ENCODE measurements at places on chromosomes 16 and 17.

GRCh38 chr17:6571452-6571781 lies 15.1 kb upstream of the PITPNM3 start:
- DNase-seq = no peak

- DNase-seq = no peak
Measured at GRCh38 chr16:30069611-30070462, 4.3 kb downstream of the ALDOA start.

DNA sequence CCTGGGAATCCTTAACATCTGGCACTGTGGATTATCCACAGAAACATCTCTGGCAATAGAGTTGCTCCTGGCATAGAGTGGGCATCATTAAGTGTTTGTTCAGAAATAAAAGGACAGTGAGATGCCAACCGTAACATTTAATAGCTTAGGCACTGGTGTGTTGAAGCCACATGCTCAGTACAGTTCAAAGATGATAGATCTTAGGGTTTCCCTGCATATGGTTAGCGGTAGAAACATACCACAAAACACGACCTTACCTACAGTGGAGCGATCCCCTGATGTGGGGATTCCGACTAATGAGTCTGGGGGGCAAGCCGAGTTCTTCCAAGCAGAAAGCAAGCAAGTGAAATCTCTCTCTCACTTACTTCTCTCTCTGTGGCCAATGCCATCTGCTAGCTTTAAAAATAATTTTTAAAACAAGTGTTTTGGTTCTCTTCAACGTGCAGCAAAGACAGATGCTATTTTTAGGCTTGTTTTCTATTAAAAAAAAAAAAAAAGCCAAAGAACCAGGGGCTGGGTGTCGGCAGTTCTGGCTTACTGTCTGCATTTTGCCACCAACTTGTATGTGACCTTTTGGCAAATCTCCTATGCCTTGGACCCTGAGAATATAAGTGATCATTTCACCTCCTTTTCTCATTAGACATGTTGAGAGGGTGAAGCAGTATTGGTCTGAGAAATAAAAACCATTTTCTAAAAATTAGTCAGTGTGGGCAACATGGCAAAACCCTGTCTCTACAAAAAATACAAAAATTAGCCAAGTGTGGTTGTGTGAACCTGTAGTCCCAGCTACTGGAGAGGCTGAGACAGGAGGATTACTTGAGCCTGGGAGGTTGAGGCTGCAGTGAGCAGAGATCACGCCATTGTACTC lies 89.2 kb upstream of the CACNG3 start:
- DNase-seq = no peak

DNA sequence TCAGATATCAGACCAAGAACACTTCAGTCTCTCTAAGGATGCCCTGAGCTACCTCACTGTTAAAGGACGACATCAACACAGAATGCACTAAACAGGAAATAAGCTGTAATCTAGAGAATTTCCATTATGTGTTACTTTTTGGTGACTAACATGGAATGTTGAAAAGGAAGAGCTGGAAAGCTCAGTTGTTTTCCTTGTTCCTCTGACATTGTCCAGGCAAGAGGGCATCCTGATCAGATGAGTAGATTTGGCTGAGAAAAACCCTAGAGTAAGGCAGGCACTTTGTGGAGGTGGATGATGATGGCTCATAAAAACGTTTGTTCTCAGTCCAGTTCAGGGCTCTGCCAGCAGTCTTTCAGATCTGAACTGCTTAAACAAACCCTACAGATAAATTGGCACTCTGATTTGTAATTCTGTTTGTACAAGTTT lies 34.0 kb downstream of the DGKE start:
- no peak for DNase-seq

GRCh38 chr16:49200223-49200820 lies 81.3 kb downstream of the CBLN1 start:
- no peak for DNase-seq

DNA sequence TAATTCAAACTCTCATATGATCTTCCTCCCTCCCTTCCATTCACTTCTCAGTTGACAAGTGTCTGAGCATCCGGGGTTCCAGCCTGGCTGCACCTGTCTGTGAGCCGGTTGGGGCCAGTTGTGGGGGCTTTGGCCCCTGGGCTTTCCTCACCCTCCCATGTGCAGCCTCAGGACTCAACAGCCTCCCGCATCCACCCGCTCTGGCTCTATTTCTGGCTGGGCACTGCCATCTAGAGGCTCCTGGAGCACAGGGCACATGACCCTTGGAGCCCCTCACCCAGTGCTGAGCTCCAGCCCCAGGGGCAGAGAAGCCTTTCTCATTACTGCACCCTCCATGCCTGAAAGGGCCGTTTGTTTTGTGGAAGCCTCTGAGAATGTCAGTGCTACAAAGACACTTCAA lies 43.3 kb downstream of the HAPSTR1 start:
- peak; percentile 72 for DNase-seq

- DNase-seq = no peak
Measured at GRCh38 chr16:67961551-67961957, 6.9 kb downstream of the SLC12A4 start.

DNA sequence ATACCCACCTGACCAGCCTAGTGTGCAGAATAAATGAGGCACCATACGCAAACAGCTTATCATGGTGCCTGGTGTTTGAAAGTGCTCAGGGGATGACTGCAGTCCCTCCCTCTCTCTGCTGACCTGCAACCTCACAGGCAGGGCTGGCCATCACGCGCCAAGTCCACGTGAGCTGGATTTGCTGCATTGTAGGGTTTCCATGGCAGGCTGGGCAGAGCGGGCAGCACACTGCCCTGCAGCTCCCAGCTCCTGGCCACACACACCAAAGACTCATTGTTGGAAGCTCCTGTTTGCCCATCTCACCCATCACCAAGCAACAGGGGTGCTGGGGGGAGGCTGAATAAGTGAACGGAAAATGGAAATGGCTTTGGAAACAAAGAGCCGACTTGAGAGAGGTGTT lies 81.8 kb downstream of the IRX3 start:
- DNase-seq = no peak

DNA sequence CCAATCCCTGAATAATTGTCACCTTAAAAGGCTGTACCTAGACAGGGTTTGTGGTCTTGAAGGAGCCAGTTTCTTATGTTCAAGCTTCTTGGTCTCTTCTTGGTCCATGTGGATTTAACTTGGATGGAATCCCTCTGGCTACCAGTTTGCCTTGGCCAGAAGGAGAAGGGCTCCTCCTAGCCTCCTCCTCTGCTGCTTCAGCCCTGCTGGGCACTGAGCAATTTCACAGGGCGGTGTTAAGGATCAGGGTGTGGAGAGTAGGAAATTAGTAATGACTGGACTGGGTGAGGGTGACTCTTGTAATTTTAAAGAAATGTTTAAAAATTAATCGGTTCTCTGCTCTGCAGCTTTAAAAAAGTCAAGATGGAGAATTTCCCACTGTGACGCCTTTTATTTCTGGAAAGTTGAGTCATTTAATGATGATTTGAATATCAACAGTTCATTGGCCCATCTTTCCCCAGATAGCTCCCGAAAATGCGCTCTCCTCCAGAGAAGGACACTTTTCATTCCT lies 96.4 kb downstream of the MSI2 start:
- DNase-seq = no peak

DNA sequence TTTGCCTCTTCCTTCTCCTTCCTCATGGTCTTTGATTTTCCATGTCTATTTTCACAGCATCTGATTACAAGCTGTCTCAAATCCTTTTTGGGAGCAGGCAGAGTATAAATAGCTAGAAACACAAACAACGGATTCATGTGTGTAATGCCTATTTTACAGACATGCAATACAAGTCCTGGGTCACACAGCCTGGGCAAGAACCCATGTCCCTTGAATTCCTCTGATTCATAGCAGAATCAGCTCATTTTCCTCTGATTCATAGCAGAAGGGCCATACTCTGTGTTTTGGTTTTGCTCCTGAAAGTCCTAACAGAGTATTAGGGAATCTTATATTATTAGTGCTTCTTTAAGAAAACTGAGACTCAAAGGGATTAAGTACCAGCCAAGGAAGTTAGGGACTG lies 71.3 kb downstream of the IRX5 start:
- no peak for DNase-seq

- DNase-seq = no peak
Measured at GRCh38 chr17:82126556-82127314, 28.7 kb upstream of the FASN start.

DNA sequence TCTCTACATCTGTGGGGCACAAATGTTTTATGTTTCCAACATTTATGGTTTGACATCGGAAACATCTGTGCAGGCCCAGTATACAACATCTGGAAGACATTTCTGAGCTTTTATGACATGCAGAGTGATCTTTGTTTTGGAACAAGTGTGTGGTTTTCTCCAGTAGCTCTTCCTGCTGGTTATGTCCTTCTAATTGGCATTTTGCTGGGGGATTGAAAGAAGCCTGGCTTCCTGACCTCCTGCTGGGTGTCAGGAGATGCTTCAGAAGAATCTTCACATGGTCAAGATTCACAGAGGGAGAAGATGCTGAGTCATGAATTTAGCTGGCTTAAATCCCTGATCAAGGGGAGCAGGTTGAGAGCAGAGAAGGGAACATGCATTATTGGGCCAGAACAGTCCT lies 279.5 kb upstream of the MYOCD start:
- DNase-seq = no peak

GRCh38 chr16:78551487-78552085 lies 452.1 kb downstream of the WWOX start:
- no peak for DNase-seq

GRCh38 chr16:54821731-54822130 lies 108.9 kb upstream of the IRX5 start:
- DNase-seq = no peak

DNA sequence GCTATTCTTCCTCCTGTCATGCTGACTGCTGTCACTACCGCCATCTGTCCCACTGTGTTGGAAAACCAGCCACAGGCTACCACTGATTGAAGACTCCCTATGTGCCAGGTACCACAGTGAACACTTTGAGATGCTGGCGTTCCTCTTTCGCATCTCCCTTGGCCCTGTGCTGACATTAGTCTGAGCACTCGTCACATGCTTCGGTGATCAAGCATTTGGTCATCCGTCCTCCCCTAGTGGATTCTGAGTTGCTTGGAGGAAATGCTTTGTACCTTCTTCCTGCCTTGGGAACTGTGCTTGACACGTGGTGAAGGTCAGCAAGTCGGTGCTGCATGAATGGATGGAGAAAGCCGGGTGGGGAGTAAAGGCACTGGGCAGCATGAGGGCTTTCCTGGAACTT lies 260.1 kb downstream of the SNX29 start:
- peak; percentile 47 for DNase-seq

GRCh38 chr17:27569884-27570577 lies 61.0 kb upstream of the LGALS9 start:
- no peak for DNase-seq

GRCh38 chr16:18933501-18933900 lies 7.3 kb upstream of the SMG1 start:
- DNase-seq = no peak

DNA sequence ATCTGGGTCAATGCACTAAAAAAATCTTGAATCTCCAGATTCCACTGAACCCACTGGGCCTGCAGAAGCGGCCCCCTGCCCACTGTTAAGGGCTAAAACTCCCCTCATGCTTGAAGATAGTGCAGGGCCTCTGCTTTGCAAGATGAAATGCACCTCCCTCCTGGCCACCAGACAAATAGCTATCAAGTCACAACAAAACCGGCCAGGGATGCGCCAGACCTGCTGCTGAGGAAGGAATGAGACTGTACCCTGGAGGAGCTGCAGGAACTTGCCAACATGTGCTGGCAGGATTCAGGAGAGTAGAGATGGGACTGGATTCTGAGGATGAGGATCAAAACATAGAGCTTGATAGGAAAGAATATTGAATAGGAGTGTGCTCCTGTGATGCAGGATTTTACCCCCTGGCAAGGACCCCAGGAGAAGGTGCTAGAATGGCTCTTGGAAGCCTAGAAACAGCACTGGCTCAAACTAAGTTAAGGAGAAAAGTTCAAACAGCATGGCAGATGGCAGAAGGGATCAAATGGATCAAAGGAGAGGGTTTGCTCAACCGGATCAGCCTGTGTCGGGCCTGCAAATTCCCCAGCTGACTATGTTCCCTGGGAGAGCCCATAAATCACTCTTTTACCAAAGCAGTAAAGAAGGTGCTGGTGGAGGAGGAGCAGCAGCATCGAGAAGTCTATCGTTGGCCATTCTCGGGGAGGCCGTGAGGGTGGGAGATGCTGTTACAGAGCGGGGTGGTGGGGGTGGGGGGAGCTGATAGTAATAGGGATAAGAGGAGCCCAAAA lies 27.2 kb upstream of the XYLT2 start:
- DNase-seq = no peak

DNA sequence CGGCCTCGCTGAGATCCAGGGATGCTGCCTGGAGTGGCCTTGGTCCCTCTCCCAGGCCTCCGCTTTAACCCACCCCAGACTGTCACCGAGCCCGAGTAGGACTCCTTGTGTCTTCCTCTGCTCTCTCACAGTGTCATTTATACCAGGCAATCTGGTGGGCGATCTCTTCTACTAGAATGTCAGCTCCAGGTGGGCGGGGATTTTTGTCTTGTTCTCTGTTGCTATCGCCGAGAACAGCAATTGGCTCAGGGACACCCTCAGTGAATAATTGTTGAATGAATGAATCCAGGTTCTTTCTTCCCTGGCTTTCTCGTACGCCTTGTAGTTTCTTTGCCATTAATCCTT lies 591 bp downstream of the DHX38 start:
- DNase-seq = no peak

DNA sequence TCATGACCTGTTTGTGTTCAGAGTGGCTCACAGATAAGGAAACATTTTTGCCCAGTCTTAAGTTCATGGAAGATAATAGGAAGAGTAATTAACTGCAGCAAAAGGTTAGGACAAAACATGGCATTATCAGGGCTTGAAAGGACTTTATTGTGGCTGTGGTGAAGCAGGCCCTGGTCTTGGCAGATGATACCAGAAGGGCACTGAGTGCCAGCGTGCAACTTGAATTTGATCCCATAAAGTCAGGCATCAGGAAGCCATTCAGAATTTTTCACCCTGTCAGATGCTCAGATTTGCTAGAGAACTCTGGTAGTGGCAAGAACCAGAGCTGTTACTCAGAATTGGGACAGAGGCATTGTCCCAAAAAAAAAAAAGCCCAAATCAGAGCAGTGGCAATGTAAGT lies 11.2 kb upstream of the COG7 start:
- no peak for DNase-seq

- DNase-seq = no peak
Measured at GRCh38 chr17:16428098-16428882, 12.9 kb downstream of the TRPV2 start.

DNA sequence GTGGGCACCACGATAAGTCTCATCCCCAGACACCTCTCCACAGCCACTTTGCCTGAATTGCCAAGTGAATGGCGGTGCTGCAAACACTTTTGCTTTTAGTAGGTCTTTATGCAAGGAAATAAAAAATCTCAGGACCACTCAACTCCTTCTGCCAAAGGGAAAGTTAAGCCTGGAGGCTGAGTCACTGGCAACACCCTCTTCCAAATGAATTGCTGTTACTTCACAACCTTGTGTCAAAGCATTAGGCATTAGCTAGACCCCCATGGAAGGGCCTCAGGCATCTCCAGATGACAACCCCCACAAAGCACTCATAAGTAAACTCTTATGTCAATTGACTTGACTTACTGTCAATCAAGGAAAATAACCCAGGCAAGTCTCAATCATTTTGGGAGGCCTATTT lies 43.0 kb downstream of the RNF112 start:
- DNase-seq = no peak

Data from retina (tissue), 1 donor.